ENCODE measurements at places on chromosomes 3 and 15.

GRCh38 chr3:162799910-162800309 lies 1303.3 kb downstream of the OTOL1 start:
- DNase-seq: no peak

- DNase-seq: peak; percentile 23
Observed at GRCh38 chr3:38649500-38650247, at the start of gene SCN5A. SCN5A (minus strand) TSS chr3:38649687; CDS start chr3:38633307, 16,380 bp downstream.

DNA sequence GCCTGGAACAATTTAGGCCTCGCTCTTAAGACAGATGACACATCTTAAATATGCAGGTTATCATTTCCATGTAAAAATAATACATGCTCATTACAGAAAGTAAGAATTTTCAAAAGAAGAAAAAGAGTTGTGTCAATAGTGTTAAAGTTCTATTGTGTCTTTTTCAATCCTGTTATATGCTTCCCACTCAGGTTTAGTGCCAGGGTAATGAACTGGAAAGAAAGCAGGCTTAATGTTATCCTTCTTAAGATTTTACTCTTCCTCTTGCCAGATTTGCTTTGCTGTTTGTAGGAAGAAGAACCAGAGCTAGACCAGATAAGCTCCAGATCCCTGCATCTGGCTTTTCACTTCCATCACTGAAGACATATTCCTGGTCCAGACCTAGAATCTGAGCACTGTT lies 128.6 kb downstream of the TPRG1 start:
- DNase-seq: no peak

DNA sequence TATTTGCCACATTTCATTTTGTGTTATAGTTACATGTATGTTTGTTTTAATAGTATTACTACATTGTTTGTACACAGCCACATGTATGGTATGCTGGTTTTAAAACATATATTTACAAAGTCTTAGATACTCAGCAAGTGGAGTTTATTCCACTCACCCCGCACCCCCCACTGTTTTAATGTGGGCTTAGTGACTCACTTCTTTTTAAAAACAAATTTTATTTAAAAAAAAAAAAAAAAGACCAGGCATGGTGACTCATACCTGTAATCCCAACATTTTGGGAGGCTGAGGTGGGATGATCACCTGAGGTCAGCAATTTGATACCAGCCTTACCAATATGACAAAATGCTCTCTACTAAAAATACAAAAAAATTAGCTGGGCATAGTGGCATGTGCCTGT lies 26.9 kb upstream of the TJP1 start:
- DNase-seq: peak; percentile 18

GRCh38 chr3:130490241-130490640 lies 26.7 kb upstream of the COL6A6 start:
- DNase-seq: no peak

DNA sequence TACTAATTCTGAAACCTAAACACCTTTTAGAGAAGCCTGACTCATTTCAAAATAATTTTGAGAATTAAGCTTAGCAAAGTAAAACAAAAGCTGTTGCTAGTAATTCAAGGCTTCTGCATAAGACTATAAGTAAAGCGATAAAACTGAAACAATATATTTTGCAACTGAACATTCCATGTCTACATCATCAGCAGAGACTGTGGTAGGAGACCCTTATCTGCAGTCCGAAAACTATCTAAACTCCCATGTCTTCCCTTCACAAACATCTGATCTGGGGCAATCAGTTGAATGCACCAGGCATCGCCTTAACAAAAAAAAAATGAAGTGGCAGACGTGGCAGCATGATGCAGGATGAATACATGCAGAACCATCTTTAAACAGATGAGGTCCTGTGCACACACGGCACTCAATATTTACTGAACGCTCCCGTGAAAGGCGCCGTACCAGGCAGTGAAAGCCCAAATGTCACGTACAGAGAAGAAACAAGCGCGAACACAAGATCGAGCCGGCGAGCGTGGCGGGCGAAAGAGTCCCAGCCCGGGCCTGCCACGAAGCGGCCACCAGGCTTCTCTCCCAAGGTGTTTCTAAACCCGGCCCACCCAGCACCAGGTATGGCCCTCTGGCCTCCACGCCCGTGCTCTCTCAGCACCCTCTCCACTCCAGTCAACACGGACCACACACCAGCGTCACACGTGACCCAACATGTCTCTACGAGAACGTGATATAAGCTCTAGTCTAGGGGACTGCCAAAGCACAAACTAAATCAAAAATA lies 63.0 kb downstream of the CHSY1 start:
- peak; percentile 63 for DNase-seq

DNA sequence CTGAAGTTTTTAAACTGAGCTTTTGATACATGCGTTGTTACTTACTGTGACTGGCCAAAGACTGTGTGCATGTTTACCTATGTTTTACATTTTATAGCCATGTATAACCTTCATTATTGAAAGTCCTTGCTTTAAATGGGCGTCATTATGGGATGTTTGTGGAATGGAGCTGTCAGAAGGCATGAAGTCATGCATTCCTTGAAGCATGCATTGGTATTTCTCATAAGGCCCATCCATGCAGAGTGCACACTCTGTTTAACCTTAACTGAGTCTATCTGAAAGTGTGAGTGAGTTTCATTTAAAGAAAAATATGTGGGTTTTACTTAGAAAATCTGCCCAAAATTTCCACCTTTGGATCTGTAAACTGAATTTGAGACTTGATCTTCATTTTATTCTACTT lies 51.1 kb downstream of the PSMD6 start:
- peak; percentile 52 for DNase-seq

DNA sequence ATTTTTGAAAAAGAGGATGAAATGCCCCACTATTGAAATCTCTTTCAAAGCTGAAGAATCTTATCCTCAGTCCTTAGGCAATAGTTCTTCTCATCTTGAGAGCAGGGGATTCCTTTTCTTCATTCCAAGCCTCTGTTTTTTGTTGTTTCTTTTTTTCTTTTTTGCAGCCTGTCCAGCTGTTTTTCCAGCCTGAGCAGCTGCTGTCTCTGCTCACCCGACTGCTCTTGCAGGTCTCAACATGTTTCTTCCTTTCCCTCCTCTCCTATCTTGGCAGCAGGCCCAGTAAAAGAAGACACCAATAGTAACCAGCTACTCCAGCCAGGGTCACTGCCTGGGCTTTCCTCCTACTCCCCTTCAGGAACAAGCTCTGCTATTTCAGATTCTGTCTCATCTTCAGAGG lies 23.8 kb downstream of the MEX3B start:
- DNase-seq: peak; percentile 85

- no peak for DNase-seq
Observed at GRCh38 chr3:134998855-134999254, 203.8 kb downstream of the EPHB1 start.

- DNase-seq: no peak
Observed at GRCh38 chr3:59606638-59607266, 556.9 kb upstream of the CFAP20DC start.

DNA sequence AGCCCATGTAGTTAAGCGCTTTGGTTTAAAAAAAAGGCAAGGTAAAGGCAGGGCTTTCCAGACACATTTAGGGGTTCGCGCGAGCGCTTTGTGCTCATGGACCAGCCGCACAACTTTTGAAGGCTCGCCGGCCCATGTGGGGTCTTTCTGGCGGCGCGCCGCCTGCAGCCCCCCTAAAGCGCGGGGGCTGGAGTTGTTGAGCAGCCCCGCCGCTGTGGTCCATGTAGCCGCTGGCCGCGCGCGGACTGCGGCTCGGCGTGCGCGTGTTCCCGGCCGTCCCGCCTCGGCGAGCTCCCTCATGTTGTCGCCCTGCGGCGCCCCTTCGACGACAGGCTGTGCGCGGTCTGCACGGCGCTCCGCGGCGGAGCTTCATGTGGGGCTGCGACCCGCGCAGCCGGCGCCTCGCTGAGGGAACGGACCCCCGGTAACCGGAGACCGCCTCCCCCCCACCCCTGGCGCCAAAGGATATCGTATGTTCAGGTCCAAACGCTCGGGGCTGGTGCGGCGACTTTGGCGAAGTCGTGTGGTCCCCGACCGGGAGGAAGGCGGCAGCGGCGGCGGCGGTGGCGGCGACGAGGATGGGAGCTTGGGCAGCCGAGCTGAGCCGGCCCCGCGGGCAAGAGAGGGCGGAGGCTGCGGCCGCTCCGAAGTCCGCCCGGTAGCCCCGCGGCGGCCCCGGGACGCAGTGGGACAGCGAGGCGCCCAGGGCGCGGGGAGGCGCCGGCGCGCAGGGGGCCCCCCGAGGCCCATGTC lies 927 bp downstream of the SMAD6 start:
- DNase-seq: no peak

DNA sequence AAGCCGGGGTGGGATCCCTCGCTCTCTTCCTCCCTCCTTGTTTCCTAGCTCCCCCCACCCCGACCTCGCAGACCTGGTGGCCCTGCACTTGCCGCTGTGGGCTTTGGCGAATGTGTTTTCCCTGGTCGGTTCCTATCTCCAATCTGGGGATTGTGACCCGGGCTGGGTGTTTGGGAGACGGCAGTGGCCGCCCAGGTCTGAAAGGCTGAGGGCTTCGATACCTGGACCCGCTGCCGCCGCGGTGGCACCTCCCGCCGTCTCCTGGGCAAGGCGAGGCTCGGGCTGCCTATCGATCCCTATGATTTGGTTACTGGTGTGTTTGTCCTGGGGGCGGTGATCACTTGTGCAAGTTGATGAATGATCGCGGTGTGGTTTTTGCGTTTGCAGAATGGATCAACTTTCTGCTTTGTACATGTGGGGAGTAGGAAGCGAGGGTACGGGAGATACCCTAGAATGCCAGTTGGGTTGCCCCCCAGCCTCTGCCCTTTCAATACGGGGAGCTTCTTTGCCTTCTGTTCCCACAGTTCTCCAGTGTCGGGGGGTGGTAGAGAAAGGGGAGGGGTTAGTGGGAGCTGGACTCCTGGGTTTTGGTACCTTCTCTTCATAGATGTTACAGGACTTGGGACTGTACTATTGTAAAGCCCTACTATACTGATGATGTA lies 3.0 kb downstream of the BBX start:
- peak; percentile 22 for DNase-seq

- no peak for DNase-seq
Observed at GRCh38 chr3:195732940-195733339, 12.2 kb downstream of the MUC20 start.

DNA sequence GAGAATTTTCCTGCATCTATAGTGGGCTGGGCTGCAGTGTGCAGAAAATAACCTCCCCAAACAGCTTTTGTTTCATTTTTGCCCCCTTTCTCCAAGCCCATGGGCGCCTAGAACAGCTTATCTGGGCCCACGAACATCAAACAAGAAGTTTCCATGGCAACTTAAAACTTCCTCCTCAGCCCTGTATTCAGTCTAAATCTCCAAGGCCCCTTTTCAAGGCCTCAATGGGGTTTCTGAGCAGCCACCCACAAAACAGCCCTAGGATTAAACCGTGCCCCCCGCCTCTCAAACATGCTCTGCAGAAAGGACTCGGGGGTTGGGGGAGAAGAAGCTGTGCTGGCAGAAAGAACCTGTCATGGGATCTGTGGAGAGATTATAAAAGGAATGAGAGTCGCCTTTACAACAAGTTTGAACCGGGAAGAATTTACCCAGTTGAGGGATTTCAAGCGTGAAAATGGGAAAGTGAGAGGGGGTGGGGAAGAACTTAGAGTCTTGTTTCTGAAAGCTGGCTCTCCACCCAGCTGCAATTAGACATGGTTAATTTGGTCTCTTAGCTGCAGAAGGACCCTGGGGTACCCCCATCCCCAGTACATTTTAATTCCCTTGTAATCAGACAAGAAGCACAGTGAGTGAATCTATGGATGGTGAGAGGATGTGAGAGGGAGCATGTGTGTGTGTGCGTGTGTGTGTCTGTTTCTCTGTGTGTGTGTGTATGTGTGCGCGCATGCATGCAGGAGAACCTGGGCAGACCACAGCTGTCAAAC lies 4.3 kb upstream of the FAM107A start:
- no peak for DNase-seq

DNA sequence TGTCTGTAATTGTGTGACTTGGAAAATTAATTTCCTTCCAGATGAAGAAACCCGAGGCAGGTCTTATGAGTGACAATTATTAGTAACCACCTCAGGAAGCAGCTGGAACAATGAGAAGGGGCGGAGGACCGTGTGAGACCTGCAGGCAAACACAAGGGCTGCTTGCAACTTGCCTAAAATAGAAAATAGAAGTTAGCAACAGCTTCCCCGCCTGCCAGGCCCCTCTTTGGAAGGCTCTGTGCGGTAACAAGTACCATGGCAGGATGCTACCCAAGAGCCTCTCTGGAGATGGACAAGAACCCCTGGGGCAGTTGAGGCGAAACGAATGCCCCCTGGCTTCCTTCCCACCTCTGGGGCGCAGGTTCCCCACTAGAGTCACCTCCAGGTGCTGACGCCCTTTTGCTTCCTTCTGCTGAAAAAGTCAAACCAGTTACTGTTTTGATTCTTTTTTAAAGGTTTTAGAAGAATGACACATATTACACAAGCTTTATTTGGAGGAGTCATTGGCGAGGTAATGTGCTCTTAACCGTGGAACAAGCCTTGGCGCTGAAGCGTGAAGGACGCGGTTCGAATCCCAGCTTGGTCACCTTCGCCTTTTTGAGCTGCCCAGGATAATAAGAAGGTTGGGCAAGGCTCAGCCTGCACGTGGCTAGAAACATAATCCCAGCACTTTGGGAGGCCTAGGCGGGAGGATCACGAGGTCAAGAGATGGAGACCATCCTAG lies 47.0 kb upstream of the SYNM start:
- peak; percentile 49 for DNase-seq

DNA sequence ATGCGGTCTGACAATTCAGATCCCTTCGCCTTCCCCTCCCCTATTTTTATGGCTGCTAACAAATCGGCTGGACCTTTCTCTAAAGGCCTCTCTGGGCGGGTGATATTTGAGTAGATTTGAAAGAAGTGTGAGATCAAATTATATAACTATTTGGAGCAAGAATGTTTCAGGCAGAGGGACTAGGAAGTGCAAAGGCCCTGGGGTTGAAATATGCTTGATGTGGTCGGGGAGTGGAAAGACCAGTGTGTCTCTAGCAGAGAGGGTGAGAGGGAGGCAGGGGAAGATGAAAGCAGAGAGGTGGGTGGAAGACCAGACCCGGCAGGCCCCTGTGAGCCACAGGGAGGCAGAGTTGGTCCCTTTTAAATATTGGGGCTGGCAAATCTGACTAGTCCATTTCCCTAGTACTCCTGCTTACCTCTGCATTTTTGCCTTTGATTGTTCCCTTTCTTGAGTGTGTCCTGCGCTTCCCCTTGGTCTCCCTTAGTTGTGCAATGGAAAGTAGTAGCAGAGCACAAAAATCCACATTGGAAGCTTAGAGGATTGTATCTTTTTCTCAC lies 32.3 kb downstream of the SLCO3A1 start:
- DNase-seq: no peak

GRCh38 chr15:32861761-32862160 lies 144.0 kb downstream of the GREM1 start:
- DNase-seq: no peak

- no peak for DNase-seq
Observed at GRCh38 chr3:187954516-187954872, 199.5 kb upstream of the LPP start.

GRCh38 chr3:116899253-116899652 lies 189.7 kb downstream of the TUSC7 start:
- DNase-seq: no peak

DNA sequence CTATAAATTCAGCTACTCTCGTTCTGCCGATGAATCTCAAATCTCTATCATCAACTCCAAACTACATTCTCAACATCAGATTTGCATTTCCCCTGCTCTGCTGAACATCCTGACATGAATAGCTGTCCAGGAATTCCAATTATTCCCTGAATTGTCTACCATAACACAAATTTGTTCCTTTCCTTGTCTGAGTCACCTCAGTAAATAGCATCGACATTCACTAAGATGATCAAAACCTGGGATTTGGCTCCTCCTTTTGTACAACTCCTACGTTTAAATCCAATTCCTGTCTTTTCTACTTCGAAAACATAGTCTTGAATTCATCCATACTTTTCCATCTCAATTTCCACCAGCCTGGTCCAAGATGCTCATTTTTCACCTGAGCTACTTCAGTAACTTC lies 107.0 kb downstream of the GREM1 start:
- DNase-seq: peak; percentile 87

GRCh38 chr15:95874637-95875036 lies 455.9 kb upstream of the NR2F2 start:
- DNase-seq: no peak

All from epithelial cell of esophagus (primary cell).